ENCODE measurements at places on chromosomes 6 and 20.
A peak's percentile ranks its signal among the peaks of the same experiment; 100 is the strongest.

DNA sequence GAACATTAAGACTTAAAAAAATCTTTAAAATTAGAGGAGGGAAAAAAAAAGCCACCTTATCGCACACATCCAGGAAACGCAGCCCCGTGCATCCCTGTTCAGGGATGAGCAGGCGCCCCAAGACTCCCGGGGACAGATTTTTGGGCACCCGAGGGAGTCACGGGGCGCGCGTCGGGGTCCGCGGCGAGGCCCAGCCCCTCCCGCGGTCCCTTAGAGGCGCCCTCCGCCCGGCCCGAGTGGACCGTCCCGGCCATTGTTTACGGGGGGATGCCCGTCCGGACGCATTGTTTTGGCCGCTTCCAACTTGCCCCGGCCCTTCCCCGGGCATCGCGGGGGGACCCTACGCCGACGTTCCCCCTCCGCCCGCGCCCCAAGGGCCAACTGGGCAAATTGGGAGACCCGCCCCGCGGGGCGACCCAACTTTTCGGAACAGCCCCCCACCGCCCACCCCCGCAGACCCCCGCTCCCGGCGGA, 610 bp downstream of the ZNF217 start:
- no peak for DNase-seq

DNA sequence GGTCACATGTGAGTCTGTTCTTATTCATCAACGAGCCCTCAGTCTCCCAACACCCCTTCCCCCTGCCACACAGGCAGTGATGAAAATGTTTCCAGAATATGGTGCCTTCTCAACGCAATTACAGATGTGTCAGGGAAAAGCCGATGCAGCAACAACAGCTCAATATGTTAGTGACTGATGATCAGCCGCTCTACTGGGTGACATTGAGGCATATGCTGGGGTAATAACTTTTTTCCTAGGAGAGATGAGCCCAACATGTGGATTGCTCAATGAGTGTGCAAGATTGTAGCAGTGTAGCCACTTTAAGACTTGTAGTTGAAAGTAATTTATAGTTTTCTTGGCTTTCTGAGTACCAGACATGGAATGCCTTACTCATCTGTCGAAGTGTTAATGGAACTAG, 49.4 kb downstream of the DTD1 start:
- no peak for DNase-seq

- peak; percentile 40 for DNase-seq
These were observed 49.4 kb downstream of the TMEM242 start for GRCh38 chr6:157273756-157274470.

- no peak for DNase-seq
These were observed 14.9 kb downstream of the PHACTR2 start for GRCh38 chr6:143692696-143693095.

DNA sequence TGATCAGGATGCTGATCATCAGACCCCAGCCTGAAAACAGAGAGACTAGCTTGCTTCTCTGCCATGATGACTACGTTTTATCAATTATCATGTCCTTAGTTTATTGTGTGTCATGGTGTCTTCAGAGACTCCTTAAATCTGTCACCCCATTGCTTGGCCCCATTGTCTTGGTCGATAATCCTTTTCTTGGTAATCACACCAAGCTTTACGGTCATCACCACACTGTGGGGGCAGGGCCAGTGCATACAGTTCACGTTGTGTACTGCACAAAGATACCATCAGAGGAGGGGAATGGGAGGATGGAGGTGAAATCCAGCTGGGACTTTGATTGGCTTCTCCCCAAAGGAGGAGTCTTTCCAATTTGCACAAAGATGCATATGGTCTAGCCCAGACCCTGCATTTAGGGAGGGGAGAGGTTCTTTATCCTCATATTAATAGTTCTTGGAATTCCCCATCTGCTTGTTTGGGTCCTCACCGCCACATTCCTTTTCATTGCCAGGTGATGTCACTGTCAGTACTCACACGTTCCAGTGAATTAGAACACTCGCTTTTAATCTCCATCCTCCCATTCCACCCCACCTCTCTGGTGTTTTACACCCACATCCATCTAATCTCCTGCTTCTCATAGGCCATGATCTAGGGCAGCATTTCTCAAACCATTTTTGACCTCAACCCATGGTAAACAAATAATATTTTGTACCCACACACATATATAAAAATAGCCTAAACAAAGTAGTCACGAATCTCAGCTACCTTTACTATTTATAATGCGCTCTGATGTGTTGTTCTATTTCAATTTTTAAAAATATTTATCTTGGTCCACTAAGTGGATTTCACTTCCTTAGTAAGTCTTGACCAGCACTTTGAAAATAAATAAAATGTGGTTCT, 5.7 kb downstream of the ETV7 start:
- no peak for DNase-seq

DNA sequence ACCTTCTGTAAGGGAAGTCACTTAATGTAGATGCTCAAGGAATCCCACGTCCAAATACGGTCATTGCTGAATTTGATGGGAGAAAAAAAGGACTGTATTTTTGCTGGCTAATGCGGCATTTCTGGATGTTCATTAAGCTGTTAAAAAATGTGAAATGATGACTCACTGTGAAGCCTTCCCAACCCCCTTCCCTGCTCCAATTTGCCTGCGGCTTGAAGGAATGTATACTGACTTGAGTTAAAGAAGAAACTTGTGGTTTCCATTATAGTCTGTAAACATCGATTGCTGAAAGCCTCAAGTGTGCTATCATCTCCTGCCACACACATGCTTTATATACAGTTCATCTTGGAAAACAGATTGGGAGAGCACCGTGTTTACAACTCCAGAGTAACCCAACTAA, 249.1 kb upstream of the JAG1 start:
- no peak for DNase-seq

DNA sequence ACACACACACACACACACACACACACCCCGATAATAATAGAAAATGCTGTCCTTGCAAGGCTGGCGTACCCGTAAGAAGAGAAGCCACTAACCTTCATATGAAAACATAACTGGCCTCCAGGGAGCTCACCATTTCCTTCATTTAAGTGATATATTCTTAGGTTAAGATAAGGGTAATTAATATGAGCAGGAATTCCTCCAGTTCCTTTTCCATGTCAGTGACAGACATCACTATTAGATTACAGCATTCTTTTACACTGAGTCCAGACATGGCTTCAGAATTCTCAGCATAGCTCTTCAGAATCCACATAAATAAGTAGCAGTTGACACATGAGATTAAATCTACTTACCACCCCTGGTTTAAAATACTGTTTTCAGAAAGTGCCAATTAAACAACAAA, 121.9 kb downstream of the SIM1 start:
- no peak for DNase-seq
